Activated B cell treated with CpG ODN at 0.5 μM for 24 hours (primary cell): ENCODE measurements at places on chromosomes 2 and 18.

DNA sequence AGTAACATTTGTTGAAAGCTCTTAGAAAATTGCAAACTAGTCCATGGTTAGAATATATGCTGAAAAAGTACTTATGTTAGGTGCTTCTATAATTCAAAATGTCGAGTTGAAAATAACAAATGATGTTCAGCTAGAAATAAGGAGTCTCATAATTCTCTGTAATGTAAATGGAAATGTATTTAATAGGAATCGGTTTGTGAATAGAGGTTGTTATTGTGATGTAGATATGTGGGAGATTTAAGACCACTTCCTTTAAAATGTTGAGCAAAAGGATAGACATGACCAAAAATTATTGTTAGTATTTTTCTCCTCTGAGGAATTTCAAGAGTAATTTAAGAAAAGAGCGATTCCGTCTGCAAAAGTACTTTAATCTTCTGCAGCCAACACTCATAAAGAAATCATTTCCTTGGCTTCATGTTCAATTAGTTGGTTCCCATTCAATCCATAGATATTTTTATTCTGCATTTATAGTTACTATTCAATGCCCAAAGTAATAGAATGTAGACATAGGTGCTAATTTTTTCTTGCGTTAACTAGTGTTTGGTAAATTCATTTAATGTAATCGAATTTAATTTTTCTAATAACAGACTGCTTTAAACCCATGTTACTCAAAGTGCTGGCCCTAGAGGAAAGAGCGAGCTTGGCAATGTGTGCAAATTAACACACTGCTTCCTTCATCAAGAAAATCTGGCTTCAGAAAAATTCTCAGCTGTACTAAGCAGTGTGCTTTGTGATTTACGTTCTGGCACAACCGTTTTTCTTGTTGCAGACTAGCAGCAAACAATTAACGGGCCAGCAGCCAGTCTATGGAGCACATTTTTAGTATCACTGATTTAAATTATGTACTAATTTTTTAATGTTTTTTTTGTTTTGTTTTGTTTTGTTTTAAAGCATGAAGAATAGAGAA lies 32.2 kb downstream of the FN1 start:
- DNase-seq, result no peak

DNA sequence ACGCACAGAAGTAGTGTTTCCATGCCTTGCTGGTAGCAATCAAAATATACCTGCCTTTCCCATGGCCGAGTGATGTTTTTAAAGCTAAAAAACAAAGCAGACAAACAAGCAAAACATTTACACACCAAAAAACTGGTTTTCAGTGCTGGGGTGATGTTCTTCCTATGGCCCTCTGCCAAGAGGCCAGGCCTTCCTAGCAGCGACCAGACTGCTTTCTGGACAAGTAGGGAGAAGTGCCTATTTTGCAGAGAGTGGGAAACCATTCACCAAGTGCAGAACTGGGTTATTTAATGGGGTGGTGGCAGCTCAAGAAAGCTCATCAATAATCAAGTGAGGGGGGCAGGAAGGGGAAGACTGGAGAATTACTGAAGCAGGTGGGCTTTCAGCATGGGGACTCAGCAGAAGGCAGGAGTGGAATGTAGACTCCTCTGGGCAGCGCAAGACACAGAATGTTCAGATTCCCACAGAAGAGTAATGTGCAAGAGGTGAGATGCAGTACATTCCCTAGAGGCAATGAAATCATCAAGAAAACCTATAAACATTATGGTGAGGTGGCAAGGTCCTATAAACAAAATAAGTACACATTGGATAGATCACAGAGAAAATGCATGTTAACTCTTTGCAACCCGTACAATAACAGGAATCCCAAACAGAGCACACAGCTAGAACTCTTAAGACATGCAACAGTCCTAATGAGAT lies 44.0 kb downstream of the CPO start:
- no peak for DNase-seq

GRCh38 chr2:159793326-159793725 lies 4.7 kb downstream of the CD302 start:
- no peak for DNase-seq

- no peak for DNase-seq
Measured at GRCh38 chr2:106581755-106582147, 94.6 kb downstream of the CD8B2 start.

GRCh38 chr2:33216508-33217182 lies 259.8 kb upstream of the RASGRP3 start:
- no peak for DNase-seq

GRCh38 chr18:5746844-5747243 lies 148.5 kb downstream of the TMEM200C start:
- no peak for DNase-seq

DNA sequence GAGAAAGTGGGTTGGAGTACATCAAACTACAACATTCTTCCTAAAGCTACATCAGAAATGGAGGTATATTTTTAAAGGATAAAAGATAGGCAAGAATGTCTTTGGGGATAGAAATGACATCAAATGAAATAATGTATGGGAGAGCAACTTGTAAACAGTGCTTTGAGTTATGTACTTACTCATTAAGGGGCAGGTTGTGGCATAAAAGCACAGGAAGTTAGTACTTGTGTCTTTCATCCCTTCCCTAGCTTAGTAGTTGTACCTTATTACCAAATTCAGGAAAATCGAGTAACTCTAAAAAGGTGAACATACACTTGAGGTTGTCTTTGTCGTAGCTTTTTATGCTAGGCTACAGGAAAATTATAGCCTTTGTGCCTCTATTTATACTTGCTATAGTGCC lies 28.9 kb downstream of the PPP1CB start:
- no peak for DNase-seq

DNA sequence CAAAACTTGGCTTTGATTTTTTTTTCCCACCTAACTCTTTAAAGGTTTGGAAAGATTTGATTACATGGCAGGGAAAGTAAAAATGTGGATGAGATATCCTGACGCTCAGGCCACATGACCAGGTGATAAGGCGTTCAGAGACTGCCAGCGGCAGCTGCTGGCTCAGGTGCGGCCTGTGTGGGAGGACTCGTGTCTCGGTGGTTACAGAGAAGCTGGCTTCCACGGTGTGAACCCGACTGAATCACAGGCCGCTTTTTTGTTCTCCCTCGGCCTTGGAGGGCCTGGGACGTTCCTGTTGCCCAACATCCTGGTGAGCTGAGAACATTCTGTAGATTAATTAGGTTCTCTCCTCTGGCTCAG lies 124.2 kb upstream of the ZNF516 start:
- no peak for DNase-seq

- no peak for DNase-seq
Measured at GRCh38 chr2:62176801-62177200, 19.1 kb upstream of the B3GNT2 start.

- no peak for DNase-seq
Measured at GRCh38 chr2:212595036-212595654, 56.5 kb upstream of the ERBB4 start.

DNA sequence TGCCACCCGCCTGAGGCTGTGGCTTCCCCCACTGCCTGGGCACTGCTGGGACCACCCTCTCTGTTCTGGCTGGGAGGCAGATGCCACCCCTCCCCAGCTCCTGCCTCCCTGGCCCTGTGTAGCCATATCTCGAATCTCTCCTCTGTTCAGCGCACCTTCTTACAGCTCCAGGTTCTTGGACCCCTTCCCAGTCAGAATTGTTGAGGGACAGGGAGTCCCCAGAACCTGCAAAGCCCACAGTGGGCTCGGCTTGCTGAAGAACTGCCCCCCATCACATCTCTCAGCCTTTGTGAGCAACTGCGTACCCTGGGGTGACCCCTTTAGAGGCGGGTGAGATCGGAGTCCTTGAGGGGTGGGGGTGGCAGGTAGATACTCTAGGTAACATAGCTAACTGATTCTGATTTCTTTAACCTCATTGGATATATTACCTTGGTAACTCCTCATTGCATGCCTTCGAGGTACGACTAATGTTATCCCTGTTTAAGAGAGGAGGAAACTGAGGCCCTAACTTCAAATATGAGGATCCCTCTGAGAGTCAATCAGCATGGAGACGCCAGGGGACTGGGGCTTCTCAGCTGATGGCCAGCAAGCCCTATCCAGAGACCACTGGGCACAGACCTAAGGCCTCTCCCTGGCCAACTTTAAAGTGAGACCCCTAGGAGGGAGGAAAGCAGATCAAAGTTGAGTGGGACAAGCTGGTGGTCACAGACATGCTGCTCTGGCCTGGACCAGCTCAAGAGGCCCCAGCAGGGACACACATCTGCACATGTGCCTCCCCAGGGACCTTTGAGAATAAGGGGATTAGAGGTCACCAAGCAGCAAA lies 101.3 kb downstream of the CAPN13 start:
- DNase-seq, result no peak

GRCh38 chr2:234771980-234772732 lies 179.7 kb upstream of the SH3BP4 start:
- DNase-seq, result no peak

DNA sequence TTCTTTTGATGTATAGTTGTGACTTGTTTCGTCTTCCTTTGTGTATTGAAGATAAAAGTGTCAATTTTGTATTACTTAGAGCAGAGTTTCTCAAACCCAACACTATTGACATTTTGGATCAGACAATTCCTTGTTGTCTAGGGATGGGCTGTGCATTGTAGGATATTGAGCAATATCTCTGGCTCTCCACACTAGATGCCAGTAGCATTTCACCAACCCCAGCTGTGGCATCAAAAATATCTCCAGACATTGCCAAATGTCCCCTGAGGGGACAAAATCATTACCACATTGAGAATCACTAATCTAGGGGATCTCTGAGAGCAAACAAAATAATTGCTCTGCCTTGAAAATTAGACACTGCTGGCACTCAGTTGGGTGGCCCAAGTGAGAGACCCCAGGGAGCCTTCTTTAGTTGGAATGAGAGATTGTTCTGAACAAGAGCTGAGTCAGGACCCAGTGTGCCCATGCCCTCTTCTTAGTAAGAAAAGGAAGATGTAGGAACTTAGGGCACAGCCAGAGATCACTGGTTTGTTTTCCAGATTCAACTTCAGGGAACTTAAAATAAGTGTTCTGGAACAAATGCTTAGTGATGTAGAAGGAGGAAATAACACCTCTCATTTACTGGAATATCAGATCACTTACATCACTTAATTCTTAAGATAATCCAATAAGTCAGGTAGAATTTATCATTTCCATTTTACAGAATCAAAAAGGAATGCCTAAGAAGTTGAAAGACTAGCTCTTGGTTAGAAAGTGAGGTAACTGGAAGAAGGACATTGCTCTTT lies 466.6 kb upstream of the TNP1 start:
- no peak for DNase-seq

DNA sequence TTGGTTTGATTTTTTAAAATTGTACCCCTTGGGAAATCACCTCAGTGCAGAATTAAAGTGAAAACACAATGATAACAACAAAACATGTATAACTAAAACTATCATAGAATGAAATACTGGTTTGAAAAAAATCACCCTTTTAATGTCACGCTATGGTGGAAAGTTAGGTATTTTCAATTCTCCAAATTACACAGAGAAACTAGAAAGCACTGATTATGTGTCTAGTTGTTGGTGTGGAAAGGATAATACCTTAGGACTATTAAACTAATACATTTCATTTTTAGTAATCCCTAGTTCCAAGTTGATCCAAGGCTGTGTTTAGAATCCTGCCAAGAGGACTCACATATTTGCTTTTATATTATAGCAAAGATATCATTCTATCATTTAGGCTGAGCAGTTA lies 71.2 kb downstream of the NUP35 start:
- DNase-seq, result no peak

GRCh38 chr2:24011250-24012104 lies 1.6 kb downstream of the MFSD2B start:
- no peak for DNase-seq

DNA sequence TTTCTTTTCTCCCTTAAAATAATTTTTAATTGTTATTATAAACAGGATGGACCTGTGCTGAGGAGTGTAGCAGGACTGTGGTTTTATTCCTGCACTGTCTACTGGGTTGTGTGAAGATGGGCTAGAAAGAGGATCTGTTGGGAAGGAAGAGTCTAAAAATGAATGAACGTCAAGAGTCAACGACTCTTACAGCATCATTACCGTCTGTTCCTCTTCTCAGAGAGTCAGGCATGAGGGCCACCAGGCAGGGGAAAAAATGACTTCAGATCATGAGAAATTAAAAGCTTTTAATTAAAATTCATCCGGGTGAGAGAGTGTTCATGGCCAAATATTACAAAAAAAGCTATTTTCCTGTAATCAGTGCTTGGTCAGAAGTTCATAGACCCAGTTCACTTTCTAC lies 32.6 kb downstream of the SRSF7 start:
- DNase-seq, result no peak

DNA sequence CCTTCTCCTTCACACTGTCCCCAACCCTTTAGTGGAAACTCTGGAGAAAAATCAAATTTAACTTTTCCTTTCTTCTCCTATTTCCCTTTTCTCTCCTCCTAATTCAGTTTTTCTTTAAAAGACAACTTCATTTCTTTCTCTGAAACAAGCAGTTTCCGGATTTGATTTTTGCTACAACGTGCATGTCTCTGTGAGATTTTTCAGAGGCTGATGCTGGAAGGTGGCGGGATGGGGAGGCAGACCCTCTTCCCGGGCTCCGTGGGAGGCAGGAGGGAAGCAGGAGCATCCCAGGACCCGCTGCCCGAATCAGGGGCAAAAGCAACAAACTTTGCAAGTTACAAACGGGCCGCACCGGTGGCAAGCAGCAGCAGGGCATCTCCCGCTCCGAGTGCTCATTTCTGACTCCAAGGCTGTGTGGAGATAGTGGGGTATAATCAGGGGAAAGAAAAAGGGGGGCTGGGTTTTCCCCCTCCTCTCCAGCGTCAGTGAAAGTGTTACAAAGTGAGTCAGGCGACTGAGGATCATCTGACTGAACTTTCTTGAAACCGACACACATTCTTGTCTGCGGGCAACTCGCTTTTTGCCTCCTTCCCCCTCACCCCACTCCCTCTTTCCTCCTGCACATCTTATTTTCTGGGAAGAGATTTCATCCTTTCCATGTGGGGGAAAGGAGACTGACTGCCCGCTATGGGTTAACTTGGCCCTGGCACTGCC lies 6.4 kb downstream of the ZEB2 start:
- DNase-seq, result no peak

GRCh38 chr2:56262241-56262640 lies 78.5 kb downstream of the CCDC85A start:
- DNase-seq, result no peak

- DNase-seq, result peak; percentile 86
Measured at GRCh38 chr2:74457549-74458131, 598 bp upstream of the WBP1 start.

GRCh38 chr2:198490748-198491147 lies 686.4 kb downstream of the PLCL1 start:
- no peak for DNase-seq

DNA sequence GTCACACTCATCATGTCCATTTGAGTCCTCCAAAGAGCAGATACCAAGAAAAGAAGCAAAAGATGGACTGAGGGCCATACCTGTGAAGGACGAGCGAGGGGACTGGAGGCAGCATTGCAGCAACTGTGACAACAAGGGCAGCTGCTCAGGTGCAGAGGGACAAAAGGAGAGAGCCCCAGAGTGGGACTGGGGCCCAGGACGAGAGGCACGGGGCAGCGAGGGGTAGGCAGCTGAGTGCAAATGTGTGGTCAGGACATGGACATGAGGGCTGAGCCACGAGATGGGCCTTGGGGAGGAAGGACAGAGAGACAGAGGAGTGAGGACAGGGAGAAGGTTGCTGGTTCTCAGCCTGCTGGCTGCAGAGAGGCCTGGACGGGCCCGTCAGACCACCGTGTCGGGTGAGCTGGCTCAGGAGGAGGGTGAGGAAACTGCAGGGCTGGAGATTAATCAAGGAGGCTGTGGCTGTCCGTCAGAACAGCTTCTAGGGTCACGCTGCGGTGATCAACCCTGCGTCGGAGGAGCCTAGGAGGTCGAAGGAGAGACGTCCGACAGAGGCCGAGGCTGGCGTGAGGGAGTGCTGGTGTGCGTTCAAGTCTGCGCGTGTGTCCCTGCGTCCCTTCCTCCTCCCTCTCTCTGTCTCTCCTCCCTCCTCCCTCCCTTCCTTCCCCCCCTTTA lies 206.8 kb upstream of the HDAC4 start:
- DNase-seq, result no peak
